Non-pigmented ciliary epithelial cell (primary cell): ENCODE measurements at places on chromosomes 7 and 10.

DNA sequence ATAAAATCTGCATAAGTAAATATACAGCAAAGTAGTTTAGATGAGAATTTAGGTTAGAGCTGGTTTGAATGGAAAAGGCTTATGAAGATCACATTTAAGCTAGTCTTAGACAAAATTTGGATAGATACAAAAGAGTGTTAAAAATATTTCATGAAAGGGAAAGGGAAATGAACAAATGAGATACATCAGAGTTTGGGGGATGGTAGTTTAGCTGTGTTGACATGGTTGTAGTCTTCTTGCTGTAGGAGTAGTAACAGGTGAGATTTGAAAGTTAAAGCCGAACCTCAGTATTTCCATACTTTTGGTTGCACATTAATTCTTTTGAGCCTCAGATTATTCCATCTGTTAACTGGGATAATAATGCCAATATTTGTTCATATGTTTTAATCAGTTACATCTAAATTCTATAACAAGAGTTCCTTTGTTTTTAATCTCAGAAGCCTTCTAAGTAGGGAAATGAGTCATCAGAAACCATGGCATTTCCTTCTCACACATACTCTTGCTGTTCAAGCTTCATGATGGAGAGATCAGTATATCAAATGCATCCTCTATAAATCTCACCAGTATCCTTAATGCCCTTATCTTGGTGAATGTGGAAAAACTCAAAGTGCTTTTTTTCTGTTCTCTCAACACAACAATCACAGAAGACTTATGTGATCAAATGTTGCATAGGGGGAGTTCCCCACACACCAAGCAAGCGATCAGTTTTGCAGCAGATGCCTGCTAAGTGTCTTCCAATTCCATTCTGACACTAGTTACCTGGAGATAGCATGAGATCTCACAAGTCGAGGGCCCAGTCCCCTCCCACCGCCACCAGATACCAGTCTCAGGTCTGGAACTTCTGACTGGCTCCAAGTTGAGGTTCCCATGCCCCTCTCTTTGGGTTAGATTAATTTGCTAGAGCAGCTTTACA, 84.7 kb downstream of the MAPK8 start:
- DNase-seq: no peak

DNA sequence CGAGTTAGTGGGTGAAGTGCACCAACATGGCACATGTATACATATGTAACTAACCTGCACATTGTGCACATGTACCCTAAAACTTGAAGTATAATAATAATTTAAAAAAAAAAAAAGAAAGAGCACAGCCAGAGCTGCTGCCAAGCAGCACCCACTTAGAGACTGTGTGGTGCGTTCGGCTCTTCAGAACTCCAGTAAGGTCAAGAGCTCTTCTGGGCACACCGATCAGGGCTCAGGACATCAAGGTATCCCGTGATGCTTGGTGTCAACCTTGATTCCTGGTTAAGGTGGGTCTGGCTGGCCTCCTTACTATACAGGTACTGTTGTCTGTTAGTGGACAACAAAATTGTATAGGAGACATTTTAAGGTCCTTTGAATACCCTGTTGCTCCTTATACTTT, 385.7 kb upstream of the AKR1E2 start:
- DNase-seq: no peak

GRCh38 chr10:44015702-44016500, 367.2 kb upstream of the ZNF32 start:
- no peak for DNase-seq

- no peak for DNase-seq
Observed at GRCh38 chr10:31321396-31321941, 2.5 kb downstream of the ZEB1 start.

DNA sequence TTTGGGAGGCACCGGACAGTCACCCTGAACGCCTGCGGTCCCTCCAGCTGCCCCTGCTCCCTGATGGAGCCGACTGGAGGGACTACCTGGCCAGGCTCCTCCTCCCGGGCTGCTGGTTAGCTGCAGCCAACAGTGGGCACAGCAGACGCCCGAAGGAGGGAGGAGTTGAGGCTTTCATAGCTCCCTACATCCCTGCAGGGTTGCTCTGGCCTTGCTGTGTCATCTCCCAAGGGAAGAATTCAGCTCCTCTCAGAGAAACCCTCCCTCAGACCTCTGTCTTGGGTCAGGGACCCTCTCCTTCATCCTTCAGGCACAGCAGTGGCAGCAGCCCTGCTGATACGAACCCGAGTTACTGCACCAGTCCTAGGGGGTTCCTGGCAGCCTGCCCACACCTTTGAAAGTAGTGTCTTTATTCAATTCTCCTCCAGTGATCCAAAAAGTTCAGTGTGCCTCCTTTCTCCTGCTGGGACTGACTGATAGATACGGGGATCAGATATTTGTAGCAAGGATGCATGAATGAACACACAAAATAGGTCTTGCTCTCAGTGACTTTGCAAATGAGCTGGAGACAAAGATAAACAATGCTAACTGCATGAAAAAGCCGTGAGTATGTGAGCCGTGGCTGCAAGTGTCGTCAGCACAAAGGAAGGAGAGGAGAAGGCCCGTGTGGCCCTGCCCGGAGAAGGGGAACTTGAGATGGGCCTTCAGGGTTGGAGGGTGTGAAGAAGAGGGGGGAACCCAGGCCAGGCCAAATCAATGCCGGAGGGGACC, 136.6 kb downstream of the PRKAG2 start:
- DNase-seq: no peak

DNA sequence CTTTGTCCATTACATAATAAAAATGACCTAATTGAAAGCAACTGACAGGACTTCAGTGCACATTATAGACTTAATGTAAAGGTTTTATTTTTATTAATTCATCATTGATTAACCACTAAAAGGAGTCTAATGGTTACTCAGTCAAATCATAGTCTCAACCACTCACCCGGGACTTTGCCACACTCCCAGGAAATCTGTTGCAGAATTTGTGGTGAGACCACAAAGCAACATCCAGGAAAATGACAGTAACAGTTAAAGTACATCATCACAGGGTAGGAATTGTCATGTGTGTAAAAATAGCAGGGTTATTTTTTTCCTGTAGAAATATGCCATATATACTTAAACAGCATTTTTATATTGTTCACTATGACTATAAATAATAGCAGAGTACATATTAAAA, 6.3 kb upstream of the HGF start:
- DNase-seq: no peak

DNA sequence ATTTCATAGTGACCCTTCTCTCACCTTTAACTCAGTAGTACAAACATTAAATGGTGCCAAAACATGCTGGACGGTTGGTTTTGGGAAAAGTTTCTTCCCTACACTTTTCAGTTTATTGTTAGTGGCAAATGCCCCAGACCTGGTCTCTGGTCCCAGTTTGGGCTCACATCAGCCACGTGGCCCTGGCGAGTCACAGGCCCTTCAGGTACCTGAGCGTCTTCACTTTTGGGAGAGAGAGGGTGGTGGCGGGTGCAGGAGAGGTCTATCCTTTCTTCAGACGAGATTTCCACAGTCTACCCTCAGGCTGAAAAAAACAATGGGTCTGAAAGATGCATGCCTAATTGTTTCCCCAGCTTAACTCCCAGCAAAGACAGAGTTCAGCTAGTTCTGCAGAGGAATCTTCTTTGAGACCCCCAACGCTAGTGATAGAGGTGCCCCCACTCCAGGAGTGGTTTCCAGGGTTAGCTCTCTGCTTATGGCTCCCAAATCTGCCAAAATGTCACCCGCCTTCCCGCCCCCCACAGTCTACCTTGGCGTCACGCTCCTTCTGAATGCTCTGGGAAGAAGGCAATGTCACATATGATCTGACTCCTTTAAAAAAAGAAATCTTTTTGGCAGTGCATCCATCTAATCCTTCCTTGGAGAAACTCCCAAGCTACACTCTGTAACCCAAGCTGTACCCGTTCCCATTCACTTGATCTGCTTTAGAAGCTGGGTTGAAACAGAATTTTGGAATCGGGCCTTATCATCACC, 384.8 kb upstream of the FOXK1 start:
- no peak for DNase-seq

- DNase-seq: peak; percentile 23
Observed at GRCh38 chr10:113854013-113854760, at the start of the genes DCLRE1A and NHLRC2. Gene DCLRE1A (minus strand): TSS chr10:113854082. CDS start chr10:113853182, 900 bp downstream. Gene NHLRC2 (plus strand): TSS chr10:113854661. CDS start chr10:113854873, 212 bp downstream.

- DNase-seq: no peak
Observed at GRCh38 chr7:81138870-81139269, 220.0 kb upstream of the SEMA3C start.
